Renal pelvis (tissue), 12 donors: ENCODE measurements at places on chromosomes 2 and 18. TPM values are rescaled to one million over a fixed set of nuclear protein-coding genes. Genes with fewer than 3 reads are reported as not detected.

GRCh38 chr2:37631698-37632097 lies 39.7 kb downstream of the CDC42EP3 start:
- no peak for DNase-seq

DNA sequence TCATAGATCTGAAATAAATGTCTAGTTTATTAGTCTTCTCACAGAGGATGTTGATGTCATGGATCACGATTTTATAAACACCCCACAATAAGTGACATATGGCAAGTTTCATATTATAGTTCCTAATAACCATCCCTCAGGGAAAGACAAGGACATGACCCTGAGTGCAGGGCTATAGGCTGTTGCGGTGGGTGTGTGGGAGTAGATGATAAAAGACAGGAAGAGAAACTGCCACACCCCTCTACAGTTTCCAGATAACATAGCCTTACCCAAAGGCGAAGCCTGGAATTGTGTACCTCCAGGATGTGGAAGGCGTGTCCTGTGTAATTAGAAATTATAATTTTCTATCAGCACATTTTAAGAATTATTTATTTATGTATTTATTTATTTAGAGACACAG lies 2.4 kb upstream of the NEDD4L start:
- no peak for DNase-seq

DNA sequence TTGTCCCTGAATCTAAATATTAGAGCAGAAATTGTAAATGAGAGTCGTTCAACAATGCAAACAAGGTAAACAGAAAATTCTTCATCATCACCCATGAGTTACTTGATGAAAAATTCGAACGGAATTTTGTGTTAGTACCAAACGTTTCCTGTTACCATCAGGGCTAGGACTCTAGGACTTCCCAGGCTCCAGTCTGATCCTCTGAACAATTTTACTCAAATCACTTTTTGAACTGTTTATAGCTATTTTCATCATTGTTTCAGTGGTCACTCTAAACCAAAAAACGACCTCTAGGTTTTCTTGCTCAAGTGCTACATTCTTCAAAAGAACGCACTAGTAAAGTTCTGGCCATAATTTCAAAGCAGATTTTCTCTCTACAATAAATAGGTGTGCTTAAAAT lies 273.3 kb downstream of the MREG start:
- no peak for DNase-seq

DNA sequence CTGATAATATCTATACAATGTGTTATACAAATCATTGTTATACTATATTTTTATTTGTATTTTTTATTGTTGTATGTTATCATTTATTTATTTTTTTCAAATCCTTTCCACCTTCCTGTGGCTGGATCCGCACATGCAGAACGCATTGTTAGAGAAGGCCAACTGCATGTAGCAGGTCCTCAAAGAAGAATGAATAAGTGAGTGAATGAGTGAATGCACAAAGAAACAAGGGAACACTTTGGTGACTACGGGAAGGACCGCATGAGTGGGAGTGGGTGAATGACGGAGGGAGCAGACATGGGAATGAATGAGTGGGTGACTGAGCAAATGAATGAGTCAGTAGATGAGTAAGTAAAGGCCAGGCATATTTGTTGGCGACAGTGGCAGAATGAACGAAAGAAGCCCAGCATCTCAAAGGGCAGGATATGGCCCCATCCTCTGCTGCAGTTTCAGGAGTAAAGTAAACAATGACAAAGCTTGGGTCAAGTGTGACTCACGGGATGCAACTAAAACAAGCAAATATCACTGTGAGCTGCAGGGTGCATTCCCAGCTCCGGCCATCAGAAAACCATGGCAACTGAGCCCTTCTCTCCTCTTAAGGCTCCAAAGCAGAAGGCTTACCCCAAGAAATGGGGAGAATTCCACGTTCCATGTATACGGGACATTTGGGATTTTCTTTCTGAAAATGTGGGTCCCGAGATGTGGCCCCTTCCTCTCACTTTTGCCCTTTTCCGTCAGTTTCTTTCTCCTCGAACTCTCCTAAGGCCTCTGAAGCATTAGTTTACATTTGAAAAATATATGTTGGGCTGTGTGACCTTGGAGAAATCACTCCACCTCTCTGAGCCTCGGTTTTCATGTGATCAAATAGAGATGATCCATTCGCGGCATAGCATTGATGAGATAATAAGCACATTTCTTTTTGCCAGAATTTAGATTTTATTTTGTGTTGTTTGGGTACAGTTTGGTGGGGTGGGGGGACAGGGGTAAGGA lies 24.5 kb downstream of the KCNF1 start:
- no peak for DNase-seq

Gene SCN7A
- polyA plus RNA-seq = 13.0 TPM
